ENCODE measurements at places on chromosomes 12 and 14. TPM values are rescaled to one million over a fixed set of nuclear protein-coding genes. Genes with fewer than 3 reads are reported as not detected.

PLEK2 gene
- 44.4 TPM for total RNA-seq

CFAP251 gene
- 3.7 TPM for total RNA-seq

PLBD1 gene
- total RNA-seq: 6.6 TPM

CCDC197 gene
- total RNA-seq: not detected

NEMP1 gene
- 7.9 TPM for total RNA-seq

TMEM253 gene
- not detected for total RNA-seq

DNA sequence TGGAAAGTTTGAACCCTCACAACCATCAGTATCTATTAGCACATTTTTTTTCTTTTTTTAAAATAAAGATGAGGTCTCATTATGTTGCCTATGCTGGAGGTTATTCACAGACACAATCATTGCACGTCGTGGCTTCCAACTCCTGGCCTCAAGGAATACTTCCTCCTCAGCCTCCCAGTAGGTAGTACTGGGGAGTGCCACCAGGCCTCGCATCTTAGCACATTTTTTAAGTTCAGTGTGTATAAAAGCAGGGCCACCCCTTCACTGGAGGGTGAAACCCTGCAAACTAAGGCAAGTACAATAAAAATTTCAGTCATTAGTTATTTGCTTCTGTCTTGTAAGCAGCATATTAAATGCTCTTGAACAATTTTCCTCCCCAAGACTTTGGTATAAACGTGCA, 114.2 kb upstream of the SINHCAF start:
- no peak for DNase-seq

GRCh38 chr12:120599672-120600552, 18.7 kb upstream of the POP5 start:
- DNase-seq: no peak

DNA sequence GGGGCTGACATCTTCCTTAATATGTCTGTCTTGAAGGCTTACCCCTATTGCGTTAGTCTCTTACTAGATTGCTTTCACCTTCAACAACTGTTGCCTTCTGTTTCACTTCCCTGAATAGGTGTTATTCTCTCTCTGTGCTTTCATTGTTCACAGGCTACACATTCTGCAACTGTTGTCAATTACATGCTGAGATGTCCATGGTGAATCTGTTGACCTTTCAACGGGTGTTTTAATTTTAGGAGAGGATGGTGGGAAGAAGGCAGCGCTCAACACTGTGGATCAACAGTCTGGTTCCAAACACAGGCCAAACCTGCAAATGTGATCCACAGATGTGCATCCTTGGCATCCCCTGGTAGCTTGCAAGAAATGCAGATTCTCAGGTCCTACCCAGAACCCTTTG, 101.9 kb downstream of the DACT1 start:
- DNase-seq: no peak

DNA sequence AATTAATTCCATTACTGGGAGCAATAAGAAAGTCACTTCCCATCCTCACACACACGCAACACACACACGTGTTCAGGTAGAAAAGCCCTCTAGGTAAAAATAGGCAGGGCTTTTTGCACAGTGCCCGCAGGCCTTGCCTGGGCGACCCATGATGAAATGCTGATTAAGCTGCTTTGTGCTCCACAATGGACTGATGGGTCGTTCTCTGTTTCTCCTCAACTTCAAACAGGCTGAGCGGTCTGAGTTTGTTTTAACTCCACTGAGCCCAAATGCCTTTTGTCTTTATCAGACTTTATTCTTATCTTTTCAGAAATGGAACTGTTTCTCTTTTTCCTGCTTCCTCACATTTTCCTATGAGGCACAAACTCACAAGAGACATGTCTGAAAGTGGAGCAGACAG, 9.4 kb upstream of the DACT1 start:
- DNase-seq: no peak

GRCh38 chr12:109873653-109874052, 6.7 kb downstream of the GLTP start:
- DNase-seq: no peak

GRCh38 chr12:6463216-6463615, 7.3 kb downstream of the VAMP1 start:
- no peak for DNase-seq

GRCh38 chr12:39671898-39672875, 52.6 kb upstream of the ABCD2 start:
- DNase-seq: no peak

DNA sequence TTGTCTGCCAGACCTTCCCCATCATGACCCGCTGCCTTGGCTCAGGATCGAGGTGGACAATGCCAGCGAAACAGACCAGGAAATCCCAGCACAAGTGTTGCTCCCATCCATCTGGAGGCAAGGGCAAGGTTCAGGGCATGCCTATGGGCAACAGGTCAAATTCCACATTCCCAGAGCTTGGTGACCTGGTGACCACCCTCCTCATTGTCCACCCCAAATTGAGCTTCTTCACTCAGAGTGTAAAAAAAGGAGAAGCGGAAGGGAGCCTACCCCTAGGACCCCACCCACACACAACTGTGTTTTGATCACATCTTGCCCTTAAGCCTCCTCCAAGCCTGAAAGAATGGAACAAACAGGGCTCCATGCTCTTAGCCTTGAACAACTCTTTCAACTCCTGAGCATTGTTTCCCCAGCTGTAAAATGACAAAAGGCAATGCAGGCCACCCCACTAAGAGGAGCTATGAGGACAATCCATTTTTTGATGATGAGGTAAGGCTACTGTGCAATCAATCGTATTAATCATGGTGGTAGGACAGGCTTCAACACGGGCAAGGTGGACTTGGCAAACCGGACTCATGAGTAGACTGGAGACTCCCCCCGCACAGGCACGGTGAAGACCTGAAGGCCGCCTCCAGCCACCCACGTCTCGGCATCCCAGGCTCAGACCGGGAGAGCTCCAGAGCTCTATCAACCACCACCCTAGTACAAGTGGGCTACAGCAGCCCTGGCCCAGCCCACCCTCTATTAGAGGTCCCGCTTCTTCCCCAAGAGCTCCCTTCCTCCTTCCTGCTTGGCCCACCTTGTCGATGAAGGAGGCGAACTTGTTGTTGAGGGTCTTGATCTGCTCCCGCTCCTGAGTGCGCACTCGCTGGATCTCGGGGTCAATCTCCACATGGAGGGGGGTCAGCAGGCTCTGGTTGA, 866 bp downstream of the KRT79 start:
- no peak for DNase-seq

- DNase-seq: no peak
Measured at GRCh38 chr14:22221508-22221907, 367.5 kb downstream of the DAD1 start.

- DNase-seq: no peak
Measured at GRCh38 chr12:96400631-96401075, 414 bp upstream of the CDK17 start.

DNA sequence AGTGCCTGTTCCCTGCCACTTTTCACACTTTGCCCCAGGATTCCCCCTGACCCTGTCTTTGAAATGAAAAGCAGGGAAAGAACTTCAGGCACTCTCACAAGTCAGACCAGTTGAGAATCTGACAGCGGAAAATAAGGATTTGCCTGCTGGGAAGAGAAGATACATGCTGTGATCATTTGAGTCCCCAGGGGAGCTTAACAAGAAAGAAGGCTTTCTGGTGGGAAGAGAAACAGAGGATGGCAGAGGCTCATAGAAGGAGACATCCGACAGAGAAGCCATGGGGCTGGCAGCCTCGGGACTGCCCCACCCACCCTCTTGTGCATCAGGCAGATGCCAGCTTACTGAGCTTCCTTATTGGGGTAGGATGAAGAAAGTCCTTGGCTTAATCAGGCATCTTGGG, 11.9 kb downstream of the TTC9 start:
- DNase-seq: no peak

GRCh38 chr14:25394791-25395391, 344.9 kb upstream of the STXBP6 start:
- no peak for DNase-seq

DNA sequence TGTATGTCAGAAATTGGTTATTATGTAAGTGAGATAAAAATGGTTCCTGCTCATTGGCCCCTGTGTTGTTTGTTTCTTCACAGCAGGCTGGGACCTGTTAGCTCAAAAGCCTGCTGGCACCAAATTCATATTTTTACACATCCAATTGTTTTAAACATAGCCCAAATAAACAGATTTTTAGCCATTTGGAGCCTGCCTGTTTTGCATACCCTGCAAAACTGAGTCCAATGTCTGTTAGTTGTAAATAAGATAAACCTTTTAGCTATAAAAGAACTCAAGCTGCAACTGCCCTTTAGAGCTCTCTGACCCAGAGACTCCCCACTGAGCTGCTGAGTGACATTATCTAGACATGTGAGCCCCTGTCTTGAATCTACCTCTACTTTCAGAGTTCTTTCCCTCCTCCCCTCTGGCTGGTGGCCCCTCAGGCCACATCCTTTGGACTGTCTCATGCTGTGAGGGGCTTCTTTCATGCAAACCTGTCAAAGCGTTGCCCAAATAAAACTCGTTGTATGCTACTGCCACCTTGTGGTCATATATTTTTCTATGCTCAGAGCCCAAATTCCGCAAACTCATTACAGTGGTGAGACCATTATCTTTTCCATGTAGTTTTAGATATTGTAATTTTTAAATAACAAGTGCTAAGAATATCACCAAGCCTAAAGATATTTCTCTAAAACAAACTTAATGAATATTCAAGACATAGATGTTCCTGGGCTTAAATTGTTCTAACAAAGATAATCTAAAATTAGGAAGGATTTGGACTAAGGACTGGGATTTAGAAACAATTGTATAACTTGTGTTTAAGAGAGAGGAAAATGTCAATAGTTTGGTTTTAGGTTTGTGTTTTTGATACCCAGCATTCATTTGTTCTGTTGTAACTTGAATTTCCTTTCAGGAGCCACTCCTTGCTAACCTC, 337.9 kb downstream of the AACS start:
- no peak for DNase-seq

DNA sequence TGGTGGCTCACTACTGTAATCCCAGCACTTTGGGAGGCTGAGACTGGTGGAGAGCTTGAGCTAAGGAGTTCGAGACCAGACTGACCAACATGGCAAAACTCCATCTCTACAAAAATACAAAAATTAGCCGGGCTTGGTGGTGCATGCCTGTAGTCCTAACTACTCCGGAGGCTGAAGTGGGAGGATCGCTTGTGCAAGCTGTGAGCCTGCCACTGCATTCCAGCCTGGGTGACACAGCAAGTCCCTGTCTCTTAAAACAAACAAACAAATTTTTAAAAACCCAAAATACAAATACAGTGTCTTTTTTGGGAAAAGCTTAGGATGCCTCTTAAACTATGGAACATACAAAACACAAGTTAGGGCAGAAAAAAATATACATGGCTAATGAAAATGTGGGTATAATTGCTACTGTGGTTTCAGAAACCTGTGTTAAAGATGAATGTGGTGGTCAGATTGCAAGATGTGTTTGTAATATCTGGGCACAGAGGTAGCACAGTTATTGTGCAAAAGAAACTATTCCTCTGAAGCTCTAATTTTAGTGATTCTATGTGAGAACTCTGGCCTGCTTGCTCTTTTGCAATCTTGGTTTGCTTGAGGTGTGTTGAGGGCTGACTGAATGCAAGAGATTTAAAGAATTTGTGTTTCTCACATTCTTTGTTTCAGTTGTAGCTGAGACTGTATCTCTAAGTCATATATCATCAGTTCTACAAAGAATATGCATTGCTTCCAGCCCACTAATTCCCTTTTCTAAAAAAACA, 3.9 kb upstream of the HSPA2 start:
- DNase-seq: no peak

All from kidney epithelial cell (primary cell).